Activated naive CD4-positive, alpha-beta T cell treated with anti-CD3 and anti-CD28 coated beads, Interleukin-2, amount 50 U/mL, for 16 hours (primary cell): ENCODE measurements at places on chromosomes 5 and 9.

- DNase-seq, result no peak
These were observed 27.4 kb upstream of the CORO2A start for GRCh38 chr9:98219794-98220370.

GRCh38 chr5:140207250-140207964 is 32.4 kb downstream of the CYSTM1 start:
- no peak for DNase-seq

DNA sequence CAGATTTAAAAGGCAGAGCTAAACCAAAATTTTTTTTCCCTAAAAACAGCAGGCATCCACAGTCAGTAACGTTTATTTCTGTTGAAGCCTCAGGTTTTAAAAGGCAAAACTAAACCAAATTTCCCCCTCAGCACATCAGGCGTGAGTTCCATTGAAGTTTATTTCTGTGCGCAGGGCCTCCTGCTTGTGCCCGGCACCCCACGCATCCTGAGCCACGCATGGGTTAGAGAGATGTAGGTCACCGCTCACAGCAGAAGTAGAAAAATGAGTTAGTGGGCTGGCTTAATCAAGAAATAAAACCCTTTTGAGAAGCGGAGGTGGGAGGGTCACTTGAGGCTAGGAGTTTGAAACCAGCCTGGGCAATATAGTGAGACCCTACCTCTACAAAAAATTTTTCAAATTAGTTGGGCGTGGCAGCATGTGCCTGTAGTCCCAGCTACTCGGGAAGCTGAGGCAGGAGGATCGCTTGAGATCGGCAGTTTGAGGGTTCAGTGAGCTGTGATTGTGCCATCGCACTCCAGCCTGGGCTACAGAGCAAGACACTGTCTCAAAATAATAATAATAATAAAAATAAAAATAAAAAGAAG is 75.6 kb upstream of the SPIN1 start:
- no peak for DNase-seq

DNA sequence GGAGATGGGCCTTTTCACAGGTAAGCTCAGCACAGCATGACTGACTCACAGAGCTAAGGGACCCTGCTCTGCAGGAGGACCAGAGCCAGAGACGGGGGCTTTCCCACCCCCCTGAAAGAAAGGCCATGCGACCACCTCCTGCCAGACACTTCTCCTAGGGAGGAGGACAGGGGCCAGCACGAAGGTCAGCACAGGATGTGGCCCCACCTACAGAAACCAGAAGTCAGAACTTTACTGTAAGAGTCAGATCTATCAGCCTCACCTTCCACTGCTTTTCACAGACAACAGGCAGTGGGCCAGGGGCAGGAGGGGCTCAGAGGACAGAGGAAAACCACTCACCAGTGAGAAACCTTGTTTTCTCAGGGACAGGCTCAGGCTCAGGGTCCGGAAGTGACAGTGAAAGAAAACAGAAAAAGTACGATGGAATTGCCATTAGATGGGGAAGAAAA is 37.9 kb downstream of the CCNJL start:
- no peak for DNase-seq

DNA sequence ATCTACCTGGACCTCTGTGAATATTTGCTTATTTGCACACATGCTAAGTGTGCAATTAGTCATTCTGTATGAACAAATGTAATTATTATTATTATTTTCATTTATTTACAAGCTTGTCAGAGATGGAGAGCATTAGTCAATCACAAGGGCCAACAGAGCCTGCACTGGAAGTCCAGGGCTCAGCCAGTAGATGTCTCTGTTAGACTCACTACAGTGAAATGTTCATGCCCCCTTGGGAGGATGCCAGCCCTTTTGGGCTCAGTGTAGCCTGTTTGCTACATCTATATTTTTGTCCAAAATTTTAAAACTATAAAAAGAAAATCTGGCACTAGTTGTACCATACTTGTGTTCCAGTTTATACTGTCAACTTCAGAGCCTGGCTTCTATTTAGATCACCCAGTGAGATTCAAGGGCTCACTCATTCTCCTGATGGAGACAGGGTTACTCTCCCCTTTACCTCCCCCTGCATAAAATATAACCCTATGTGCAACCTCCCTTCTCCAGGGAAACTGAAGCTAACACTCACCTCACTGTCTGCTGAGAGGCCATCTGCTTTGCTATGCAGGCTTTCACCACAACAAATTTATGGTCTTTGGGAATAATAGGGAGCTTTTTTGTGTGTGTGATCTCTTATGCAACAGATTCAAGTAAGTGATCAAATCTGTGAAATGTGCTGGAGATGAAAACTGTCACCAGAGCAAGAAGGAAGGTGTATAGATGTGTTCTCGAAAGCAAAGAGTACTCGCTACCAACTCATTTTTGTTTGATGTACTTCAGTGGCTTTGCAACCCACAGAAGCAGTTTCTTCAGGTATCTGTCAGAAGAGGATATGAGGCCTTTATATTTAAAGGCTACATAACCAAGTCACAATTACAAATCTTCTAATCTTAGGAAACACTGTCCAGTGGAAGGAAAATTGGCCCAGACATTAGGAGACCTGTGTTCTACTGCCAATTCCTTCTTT is 99.9 kb upstream of the TLE4 start:
- DNase-seq, result peak; percentile 13

GRCh38 chr9:96524045-96524444 is 74.1 kb downstream of the HABP4 start:
- DNase-seq, result no peak

GRCh38 chr9:4080921-4081895 is 218.7 kb downstream of the GLIS3 start:
- no peak for DNase-seq

GRCh38 chr9:104944871-104945270 is 16.9 kb upstream of the ABCA1 start:
- no peak for DNase-seq

GRCh38 chr5:169153405-169153804 is 147.5 kb downstream of the SLIT3 start:
- no peak for DNase-seq

DNA sequence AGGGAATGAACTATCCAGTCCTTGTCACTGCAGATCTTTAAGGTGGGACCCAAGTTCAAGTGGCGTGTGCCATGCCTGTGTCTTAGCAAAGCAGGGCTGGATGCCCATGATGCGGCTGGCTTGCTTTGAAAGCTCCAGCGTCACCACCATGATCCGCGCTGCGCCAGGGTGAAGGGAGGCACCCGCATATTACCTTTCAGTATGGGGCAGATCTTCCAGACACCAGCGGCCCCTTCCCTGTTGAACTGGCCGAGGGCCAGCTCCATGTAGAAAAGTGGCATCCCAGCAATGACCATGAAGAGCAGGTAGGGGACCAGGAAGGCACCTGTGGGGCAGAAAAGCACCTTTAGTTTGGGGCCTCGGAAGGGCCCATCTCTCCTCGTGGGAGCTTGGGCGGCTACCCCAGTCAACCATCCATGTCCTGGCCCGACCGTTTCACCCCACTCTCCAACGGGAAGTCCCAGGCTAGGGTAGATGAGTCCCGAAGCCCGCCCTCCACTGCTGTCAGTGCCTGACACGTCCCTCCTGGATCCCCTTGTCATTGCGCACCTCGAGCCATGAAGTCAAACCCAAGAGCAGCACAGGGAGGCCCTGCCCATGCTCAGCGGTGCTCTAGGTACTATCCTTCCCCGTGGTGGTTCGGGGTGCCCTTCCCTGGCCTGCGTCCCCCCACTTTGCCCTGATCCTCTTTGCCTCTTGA is 3.9 kb downstream of the SLC6A3 start:
- no peak for DNase-seq

- DNase-seq, result no peak
These were observed 378.9 kb downstream of the RAB3C start for GRCh38 chr5:58961631-58962280.

GRCh38 chr9:129544761-129545160 is 76.1 kb downstream of the C9orf50 start:
- no peak for DNase-seq

GRCh38 chr5:150376799-150377771 is 19.6 kb downstream of the TCOF1 start:
- no peak for DNase-seq

DNA sequence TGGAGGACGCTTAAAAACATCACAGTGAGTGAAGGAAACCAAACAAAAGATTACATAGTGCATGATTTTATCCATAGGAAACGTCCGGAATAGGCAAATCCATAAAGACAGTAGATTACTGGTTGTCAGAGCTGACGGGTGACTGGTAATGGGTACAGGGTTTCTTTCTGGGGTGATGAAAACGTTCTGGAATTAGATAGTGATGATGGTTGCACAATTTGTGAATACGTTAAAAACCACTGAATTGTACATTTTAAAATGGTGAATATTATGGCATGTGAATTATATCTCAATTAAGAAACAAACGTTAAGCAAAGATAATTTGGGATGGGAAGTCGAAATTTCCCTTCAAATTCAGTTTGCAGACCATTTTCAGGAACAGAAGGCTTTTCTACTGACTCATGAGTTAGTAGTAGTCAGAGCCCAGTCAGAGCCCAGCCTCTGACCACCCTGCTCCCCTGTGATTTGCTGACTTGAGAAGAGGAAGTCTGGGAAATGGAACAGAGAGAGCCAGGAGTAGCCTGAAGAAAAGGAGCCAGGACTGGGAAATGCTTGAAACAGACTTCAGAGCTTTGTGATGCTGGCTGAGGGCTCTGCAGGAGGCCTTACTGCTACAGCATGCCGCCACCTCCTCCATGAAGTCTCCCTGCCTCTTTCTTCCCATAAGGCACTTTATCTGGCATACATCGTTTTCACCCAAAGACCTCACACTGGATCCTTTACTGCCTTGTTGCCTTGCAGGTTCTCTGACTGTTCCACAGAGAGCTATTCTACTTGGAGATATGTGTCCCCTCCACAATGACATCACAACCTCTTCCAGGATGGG is 46.4 kb upstream of the CTNNA1 start:
- DNase-seq, result no peak

- DNase-seq, result no peak
These were observed 37.4 kb downstream of the C9orf152 start for GRCh38 chr9:110170357-110171257.

DNA sequence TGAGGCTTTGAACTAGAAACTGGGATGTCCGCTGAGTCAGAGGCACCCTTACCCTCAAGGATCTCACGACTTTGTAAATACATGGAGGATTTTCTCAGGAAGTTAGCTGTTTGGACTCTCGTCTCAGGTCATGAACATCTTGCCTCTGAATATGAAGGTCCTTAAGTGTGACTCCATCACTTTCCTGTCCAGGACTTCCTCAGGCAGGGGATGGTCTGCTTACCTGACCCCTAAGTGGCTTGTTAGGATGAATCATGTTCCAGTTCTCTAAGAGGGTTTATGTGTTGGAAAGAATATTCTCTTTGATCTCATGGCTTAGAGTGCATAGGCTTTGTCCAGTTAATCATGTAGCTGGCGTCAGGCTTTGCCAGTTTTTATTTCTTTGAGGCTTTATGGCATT is 511.7 kb upstream of the KLF4 start:
- no peak for DNase-seq

DNA sequence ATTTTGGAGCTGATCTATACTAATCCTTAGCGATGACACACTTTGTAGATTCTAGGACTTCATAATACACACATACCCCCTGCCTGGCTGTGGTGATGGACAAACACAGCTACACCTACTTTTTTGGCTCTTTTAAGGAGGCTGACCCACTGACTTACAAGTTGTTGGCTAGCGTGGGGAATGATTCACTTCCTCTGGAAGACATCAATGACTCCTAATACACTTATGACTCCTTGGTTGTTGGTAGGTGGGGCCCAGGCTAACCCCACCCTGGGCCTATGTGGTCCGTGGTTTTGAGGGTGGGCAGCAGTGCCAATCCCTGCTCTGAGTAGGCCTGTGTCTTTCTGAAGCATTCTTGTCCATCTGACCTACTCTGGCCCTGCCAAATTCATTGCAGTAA is 144.4 kb downstream of the SLC12A2 start:
- no peak for DNase-seq

- DNase-seq, result no peak
These were observed 164.3 kb downstream of the DOCK2 start for GRCh38 chr5:169801324-169801777.

GRCh38 chr5:88290801-88291200 is 22.2 kb upstream of the TMEM161B start:
- no peak for DNase-seq

DNA sequence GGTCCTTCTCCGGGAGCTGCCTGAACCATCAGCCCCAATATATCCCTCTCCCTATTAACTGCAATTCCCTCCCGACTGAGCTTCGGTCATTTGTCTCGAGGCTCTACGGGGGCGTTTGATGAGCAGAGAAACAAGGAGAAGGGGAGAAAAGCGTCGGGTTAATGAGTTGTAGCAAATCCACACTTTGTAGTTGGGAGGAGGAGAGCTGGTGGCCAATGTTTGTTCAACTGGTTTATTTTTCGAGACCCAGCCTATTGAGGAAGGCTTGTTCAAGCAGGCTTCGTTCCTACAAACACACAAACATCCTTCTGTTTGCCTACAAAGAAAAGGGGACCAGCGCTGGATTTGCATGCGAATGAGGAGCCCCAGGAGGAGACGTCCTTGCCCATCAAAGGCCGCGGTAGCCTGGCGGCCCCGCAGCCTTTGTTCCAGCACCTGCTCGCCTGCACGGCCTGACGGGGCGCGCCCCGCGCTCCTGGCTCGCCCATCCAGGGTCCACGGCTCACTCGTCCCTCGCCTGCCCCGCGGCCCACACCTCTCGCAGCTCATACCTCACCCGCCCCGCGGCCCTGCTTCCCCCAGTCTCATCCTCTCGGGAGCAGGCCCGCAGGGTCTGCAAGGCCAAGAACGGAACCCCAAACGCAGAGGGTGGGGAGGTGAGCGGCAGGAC is 4.6 kb downstream of the FOXD1 start:
- peak; percentile 10 for DNase-seq

DNA sequence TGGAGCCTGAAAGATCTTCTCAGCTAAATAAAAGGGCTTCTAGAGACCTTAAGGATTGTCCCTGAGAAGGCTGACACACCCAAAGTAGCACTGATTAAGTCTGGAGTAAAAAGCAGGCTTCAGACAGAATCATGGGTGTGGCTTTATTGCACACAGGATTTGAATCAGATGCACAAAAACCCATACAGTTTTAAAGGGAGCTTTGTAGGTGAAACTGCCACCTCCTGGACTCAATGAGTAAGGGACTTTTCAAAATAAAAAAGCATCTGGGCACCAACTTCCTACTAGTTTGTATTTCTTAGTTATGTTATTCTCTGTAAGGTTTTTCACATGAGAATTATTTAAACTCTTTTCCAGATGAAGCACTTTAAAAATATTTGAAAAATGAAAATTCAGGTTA is 129.4 kb downstream of the EDIL3 start:
- DNase-seq, result no peak

GRCh38 chr9:6759185-6759977 is 1.6 kb downstream of the KDM4C start:
- DNase-seq, result no peak
